Left ventricle myocardium superior (tissue), 1 donor: ENCODE measurements at places on chromosomes 7 and 10. TPM values are rescaled to one million over a fixed set of nuclear protein-coding genes. Genes with fewer than 3 reads are reported as not detected.

PMS2 gene
- total RNA-seq = 5.9 TPM

TRIL gene
- total RNA-seq = 2.4 TPM

TFR2 gene
- not detected for total RNA-seq

PLEKHS1 gene
- total RNA-seq = not detected

GNGT1 gene
- total RNA-seq = not detected

DNA sequence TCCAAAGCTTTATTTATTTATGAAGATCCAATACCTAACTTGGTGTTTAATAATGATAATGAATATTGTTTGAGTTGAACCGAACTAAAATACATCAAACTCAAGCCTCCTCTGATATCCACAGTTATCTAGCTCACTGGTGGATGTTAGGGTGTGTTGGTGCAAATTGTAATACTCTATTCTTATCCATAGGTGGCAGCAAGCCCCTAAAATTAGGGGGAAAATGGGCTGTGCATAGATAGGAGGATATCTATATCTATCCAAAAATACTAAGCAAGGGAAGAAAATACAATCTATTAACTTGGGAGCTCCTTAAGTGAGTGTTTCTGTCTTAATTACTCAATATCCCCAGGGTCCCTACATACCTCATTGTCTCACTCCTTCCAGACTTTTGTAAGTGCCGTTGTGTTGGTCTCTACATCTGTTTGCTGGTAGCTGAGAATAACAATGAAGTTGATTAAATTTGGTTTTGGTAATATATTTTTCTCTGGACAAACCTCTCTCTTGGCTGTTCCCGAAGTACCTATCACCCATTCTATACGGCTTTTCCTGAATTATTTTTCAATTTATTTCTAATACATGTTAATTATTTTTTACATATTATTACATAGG, 55.0 kb upstream of the VWDE start:
- DNase-seq = no peak

DNA sequence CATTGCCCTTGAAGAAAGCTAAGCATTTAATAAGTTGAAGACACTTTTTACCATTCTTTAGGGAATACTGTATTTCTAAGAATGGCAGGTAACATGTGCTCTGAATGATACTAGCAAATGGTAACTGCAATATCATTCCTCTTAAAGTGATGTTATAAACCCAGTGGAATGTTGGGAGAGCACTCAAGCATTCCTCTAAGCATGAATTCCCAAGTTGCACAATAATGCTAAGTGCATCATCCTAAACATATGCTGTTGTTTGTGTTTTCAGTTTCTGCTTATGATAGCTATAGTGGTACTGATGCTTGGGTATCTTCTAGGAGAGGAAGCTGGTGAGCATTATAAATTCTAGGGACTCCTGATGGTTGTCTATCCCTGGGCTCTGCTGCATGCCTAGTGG, 673.9 kb downstream of the PHTF2 start:
- DNase-seq = no peak

DNA sequence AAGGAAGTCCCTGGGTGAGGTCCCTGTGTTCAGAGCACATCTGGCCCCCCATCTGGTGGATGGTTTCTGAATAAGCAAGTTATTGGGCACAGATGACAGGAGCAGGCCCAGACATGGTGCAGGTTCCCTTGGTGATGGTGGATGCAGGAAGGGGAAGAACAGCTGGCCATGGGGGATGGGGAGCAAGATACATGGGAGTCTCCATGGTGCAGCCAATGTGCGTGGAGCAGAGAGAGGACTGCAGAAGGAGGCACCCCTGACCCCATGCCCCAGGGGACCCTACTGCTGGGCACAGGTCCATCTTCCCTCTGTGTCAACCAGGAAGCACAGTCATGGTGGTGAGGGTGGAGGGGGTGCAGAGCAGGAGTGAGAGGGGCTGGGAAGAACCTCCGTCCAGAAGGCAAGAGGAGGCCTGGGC, 43.8 kb upstream of the RABGEF1 start:
- no peak for DNase-seq

GRCh38 chr10:101272229-101272868, 43.1 kb upstream of the LBX1 start:
- DNase-seq = peak; percentile 56
